ENCODE measurements at places on chromosomes 11 and 22.

GRCh38 chr22:33864723-33865130 is 55.5 kb downstream of the LARGE1 start:
- no peak for DNase-seq

- DNase-seq, result no peak
Observed at GRCh38 chr11:107562647-107563208, 2.8 kb downstream of the ALKBH8 start.

DNA sequence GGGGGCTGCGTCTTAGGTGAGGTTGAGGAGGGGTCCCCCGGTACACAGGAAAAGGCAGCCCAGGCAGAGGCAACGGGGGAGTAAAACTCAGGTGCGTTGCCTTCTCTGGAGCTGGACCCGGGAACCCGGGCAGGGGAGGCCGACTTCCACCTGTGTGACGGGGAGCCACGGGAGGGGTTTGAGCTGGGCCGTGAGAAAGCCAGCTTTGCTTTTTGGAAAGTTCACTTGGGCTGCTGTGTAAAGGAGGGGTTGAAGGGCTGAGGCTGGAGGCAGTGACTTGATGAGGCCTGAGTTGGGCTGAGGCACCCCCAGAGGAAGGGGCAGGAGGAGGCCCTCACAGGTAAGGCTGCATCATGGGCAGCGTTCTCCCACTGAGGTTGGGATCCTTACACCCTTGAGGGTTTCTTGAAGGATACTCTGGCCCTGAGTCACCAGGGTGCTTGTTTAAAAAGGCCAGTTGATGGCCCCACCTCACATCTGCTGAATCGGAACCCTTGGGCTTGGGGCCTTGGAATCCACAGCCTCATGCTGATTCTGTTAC is 47.2 kb downstream of the CHRDL2 start:
- DNase-seq, result no peak

DNA sequence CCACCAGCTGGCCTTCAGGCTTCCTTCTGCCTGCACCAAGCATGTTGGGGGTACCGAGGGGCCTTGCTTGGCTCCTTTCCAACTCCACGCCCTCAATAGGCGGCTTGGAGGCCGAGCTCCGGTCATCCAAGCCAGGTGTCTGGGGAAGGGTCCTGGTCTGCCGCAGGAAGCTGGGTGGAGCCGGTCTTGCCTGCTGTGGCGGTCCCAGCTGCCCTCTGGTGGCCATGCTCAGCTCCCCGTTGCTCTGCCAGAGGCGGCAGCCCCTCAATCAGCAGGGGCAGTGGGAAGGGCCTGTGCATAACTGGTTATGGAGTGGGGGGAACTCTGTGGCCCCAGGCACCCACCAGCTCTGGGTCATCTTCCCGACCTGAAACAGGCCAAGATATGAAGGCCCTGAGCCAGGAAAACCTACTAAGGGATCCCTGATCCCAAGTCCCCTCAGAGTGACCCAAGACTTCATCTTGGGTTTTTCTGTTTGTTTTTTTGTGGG is 3.2 kb downstream of the ARVCF start:
- DNase-seq, result no peak

- DNase-seq, result no peak
Observed at GRCh38 chr11:13955971-13956421, 6.5 kb upstream of the SPON1 start.

GRCh38 chr22:47337161-47337621 is 574.7 kb downstream of the TBC1D22A start:
- no peak for DNase-seq

- DNase-seq, result no peak
Observed at GRCh38 chr11:117702946-117703598, 93.9 kb downstream of the DSCAML1 start.

GRCh38 chr11:10460611-10461275 is 5.7 kb downstream of the AMPD3 start:
- no peak for DNase-seq

DNA sequence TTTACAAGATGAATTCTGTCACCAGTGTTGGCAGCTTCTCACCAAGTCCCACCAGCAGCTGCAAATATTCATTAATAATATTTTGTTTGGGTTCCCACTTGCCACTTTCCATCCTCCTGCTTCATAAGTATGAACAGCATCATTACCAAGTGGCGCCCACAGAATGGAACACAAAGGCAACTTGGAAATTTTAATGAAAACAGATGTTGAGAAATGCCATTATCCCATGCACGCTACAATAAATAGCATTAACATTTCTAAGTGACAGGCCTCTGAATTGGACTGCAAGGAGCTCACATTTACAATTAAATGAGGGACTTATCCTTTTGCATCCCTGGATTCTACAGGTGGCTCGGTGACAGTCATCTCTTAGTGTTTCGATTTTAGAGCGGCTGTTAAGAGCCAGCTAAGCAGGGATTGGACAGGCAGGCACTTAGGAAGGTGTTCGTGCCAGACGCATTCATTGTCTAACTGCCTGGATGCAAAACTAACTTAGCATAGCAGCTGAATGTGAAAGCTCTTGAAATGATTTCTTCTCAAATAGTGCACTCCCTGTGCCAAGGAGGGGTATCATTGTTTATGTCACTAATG is 170.3 kb downstream of the KIRREL3 start:
- no peak for DNase-seq

- no peak for DNase-seq
Observed at GRCh38 chr22:40002935-40003715, 8.4 kb downstream of the FAM83F start.

DNA sequence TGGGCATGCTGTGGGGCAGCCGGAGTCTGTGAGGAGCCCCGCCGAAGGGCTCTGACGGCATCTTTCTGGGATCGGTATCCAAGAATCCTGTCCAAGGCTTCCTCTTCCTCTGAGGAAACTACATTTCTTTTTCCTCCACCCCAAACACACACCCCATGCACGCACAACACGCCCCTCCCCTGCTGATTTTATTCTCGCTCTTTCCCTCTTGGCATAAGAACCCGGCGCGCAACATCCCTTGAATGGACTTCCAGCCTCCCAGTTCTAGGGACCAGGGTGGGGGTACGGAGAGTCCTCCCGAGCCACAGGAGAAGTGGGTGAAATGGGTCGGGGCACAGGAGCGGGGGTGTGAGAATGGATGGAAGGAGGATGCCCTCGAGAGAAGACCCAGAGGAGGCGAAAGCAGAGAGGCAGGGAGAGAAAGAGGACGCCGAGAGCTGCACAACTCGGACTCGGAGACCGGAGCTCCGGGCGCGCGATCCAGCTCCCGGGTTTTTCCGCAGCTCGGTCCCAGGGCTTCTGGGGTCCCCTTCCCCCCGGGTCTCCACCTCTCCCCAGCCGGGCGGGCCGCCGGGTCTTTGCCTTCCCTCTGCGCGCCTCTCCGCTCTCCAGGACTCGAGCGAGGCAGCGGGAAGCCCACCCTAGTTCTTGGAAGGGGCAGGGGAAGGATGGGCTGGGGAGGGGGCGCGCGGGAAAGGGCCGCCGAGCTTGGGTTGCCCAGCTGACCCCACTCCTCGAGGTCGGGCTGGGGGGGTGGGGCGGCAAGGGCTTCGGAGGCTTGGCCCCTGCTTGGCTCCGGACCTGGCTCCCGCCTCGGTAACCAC is 1.5 kb upstream of the LARGE1 start:
- DNase-seq, result peak; percentile 48

DNA sequence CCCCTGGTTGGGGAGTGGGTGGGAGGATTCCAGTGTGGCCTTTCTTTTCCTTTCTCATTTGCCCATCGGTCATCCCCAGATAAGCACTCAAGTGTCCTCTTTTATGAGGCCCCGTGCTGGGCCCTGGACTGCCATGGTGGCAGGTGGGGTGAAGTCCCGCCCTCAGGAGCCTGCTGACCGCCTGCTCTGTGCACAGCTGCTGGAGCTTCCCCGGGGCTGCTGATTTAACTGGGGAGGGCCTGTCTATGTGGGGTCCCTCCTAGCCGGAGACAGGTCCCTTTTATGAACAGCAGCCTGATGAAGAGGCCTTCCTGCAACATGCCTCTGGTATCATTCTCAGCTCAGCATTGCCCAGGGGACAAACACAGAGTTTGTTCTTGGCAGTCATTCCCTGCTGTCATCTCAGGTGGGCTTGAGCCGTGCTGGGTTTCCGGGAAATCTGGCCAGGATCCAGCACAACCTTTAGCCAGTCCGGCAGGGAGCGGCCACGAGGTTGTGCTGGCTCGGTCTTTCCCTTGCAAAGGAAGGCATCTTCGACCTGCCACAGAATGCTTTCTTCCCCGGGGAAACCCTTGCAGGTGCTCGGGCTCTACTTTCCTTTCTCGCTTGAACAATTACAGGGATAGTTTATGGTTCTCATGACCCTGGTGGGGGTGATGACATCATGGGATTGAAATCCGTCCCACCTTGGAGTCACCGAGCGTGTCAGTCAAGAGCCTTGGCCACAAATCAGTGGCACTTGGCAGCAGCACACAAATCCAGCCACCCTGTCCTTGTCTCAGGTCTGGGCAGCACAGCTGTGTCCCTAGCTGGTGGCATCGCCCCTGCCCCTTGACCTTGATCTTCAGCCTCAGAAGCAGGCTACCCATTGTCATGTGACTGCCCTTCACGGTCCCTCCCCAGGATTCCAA is 20.1 kb downstream of the ST14 start:
- DNase-seq, result no peak

DNA sequence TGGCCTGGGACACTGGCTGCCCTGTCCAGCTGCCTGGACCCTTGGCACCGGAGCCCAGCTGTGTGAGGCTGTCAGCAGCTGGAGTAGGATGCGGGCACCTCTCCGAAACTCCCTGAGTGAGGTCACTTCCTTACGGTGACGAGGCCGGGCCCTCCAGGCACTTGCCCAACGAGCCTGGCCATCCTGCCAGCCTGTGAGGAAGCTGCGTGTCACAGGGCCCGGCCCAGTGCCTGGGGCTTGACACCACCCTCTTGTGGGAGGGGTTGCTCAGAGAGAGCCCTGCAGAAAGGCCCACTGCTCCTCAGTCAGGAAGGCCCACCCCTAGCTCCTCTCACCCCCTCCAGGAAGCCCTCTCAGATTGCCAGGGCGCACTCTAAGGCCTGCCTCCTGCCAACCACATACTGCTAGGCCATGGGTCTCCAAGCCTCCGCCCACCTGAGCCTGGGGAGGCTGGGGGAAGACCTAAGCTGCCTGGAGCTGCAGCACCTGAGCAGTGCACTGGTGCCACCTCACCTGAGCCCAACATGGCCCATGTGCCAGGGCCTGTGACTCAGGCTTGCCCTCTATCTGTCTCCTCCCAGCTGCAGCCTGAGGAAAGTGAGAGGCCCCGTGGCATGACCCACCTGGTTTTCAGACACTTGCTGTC is 4.3 kb upstream of the PHLDA2 start:
- DNase-seq, result no peak

- DNase-seq, result no peak
Observed at GRCh38 chr22:49426098-49426497, 401.6 kb downstream of the BRD1 start.

DNA sequence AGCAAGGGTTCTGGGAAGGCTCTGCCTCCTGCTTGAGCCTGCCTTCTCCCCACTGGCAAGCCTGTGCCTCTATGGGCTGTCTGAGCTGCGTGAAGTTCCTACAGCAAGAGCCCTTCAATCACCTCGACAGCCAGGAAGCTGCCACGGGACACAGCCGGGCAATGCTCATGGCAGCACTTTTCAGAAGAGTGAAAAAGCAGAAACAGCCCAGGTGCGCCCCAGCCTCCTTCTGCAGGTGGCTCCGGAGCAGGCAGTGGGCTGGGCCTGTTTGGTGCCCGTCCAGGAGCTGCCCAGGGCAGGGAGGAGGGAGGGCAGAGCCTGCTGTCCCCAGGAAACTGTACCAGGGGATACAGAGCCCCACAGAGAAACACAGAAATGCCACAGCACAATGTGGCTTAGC is 24.6 kb upstream of the COMT start:
- DNase-seq, result no peak

GRCh38 chr11:2186669-2187279 is 15.2 kb upstream of the TH start:
- no peak for DNase-seq

DNA sequence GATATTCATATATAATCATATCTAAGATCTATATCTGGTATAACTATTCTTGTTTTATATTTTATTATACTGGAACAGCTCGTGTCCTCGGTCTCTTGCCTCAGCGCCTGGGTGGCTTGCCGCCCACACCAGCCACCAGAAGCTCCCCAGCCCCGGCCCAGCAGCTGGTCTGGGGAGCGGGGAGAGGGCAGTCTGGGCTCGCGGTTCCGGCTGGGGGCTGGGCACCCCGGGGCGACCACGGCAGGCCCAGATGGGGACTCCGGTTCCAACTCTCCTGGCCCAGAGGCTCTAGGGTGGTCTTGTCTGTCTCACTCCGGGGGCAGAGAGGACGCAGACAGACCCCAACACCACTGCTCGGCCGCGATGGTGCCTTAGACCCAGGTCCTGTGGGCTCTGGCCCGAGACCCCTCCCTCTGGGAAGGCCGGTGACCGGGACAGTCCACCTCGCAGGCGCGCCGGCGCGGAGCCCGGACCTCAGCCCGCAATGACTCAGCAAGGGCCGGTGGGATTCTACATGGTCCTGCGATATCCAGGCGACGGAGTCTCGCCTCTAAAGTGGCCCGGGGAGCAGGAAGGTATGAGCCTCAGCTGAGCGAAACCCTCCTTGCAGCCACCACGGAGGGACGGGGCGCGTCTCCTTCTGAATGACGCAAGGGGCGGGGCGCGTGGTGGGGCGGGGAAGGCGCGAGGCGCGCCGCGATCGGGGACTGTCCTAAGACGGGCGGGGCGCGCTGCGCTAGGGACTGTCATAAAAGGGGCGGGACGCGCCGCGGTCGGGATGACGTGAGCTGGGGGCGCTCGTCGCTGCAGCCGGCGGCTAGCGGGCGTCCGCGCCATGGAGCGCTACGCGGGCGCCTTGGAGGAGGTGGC is at the start of gene DGCR6:
Gene DGCR6 (plus strand): TSS at position 781 of the 870 bp plus-strand sequence. CDS start 55 bp downstream, at position 836.
- no peak for DNase-seq

GRCh38 chr11:1916986-1917522 is 2.4 kb upstream of the TNNT3 start:
- no peak for DNase-seq

DNA sequence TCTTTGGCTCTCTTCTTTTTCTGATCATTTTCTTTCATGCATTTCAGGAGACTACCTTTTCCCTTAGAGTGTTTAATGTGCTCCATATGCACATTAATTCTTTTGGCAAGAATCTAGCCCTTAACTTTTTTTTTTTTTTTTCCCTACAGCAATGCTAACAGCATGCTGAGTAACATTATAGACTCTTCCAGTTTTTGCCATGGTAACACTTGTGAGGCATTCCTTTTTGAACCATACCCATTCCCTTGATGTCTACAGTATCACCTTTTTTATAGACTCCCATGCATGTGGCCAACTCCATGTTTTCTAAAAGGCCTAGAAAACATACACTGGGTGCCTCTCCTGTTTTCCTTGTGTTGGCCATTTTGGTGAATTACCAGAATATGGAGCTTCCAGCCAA is 2.9 kb upstream of the MRPL17 start:
- no peak for DNase-seq

Measured in GM19239 (cell line).